ENCODE measurements at places on chromosomes 5 and 9.

DNA sequence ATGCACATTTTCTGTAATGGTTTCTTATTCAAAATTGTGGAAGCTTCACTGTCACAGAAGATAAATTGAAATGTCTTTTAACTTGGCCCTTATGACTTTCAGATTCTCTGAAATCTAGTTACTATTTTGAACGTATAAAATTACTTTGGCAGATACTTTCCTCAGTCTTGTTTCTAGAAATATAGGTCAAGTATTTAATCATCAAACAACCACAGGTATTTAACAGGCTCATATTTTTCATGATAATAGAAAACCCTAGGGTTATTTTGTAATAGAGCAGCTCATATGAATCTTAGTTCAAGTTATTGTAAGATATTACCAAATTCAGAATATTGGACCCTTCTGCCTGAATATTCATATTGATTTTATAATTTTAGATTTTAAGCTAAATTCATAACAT is 236.0 kb upstream of the CDH18 start:
- no peak for DNase-seq

GRCh38 chr9:8649160-8649559 is 849.6 kb upstream of the DMAC1 start:
- peak; percentile 36 for DNase-seq

DNA sequence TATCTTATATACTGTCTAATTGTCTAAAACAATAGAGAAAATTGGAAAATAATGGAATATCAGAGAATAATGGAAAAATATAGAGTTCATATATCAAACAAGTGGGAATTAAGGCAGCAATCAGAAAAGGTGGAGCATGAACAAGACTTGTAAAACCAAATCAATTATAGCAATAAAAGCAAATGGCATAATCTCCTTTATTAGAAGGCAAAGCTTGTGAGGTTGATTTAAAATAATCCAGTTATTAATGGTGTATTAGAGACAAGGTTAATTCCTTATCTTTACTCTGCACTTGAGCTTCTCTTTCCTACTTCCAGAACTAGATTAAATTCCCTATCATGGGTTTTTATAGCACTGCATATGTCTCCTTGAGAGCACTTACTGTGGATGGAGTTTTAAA is 64.1 kb downstream of the AMBP start:
- DNase-seq, result no peak

DNA sequence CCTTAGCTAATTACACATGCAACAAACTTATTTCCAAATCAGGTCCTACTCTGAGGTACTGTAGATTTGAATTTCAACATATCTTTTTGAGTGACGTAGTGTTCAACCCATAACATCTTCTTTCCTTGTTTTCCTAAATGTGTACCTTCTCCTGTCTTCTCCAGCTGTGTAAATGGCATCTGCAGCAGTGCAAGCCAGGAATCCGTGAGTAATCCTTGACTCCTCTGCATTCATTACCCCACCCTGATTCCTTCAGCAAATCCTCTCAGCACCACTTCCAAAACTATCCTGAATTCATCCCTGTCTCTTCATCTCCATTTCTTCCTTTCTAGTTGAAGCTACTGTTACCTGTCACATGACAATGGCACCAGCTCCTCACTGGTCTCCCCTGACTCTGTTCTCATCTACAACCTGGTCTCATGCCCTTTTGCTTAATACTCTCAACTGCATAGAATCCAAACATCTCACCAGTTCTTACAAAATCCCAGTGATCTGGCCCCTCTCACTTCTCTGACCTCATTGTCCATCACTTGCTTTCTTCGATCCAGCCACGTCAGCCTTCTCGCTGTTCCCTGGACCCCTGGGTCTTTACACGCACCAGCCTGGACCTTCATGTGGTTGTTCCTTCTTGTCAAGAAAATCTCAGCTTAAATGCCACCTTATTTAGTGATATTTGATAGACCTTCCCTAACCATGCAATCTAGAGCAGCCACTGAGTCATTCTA is 14.6 kb upstream of the TRAF1 start:
- no peak for DNase-seq

DNA sequence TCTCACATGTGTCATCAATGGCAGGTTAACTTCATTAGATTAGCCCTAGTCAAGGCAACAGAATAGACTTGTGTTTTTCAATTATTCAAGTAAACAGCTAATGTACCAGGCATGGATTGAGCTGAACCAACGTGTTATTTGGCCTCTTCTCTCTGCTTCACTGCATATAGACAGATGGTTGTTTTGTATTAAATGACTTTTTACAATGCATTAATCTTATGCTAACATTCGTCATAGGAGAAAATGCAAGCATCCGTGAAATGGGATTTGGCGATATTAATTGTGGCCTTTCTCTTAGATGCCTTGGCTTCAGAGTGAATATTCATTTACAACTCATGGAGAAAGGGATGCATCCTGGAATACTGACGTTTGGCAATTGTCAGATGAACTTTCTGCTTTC is 208.0 kb downstream of the KCTD16 start:
- DNase-seq, result no peak

GRCh38 chr5:27010646-27011045 is 27.7 kb downstream of the CDH9 start:
- no peak for DNase-seq

GRCh38 chr9:89038382-89039103 is 47.3 kb downstream of the S1PR3 start:
- no peak for DNase-seq

DNA sequence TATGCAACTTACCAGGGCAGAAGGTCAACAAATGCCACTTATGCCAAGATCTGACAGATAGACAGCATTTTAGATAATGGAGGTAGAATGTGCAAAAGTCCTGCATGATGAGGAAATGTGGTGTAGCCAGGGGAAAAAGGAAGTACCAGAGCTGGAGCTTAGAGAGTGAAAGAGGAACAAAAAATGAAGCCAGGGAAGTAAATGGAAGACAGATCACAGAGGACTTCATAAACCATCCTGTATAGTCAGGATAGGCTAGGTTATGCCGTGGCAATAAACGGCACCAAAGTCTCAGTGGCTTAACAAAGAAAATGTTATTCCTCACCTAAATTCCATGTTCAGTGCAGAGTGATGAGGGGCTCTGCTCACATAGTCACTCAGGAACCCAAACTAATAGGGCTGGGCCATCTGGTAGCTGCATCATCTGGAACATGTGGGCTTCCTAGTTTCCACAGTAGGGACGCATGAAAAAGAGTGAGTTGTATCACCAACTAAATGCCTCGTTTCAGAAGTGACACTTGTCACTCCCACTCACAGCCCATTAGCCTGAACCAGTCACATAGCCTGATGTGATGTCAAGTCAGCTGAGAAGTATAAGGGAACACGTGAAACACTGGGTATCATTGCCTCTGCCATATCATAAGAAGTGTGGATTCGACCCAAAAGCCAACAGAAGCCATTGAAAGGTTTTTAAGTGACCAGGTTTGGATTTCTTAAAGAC is 70.3 kb downstream of the SH3RF2 start:
- DNase-seq, result peak; percentile 70

- DNase-seq, result no peak
Observed at GRCh38 chr5:81908044-81908443, 63.8 kb upstream of the ATG10 start.

- no peak for DNase-seq
Observed at GRCh38 chr9:27356446-27356845, 59.5 kb upstream of the EQTN start.

- no peak for DNase-seq
Observed at GRCh38 chr5:137034764-137035479, 464.2 kb downstream of the SPOCK1 start.

DNA sequence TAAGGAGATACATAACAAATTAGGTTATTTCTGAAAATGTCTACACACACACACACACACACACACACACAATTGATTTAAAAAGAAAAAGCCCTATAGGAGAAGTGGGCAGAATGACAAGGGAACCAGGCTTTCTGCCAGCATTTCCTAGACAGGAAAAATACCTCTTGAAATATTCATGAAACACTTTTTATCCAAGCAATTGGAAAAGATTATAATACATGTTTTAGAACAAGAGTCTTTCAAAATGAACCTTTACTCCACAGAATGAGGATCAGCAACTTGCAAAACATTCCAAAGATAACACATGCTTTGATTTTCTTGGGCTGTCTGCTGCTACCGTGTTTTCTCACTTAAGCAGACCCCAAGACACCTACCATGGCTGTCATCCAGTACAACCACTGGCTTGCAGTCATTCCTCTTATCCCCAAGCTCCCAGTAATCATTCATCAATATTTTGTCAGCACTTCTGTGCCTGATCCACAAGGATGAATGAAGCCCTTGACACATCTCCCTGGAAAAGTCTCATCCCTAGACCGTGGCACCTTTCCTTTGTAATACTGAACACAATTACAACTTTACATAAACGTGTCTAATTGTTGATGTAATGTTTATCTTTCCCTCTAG is 717.1 kb upstream of the ZNF608 start:
- no peak for DNase-seq

GRCh38 chr9:70678153-70678552 is 263.7 kb upstream of the KLF9 start:
- DNase-seq, result no peak

Data from CD14-positive monocyte (primary cell).